CD4-positive, alpha-beta T cell treated with Interleukin-1 beta for 1 hour (primary cell): ENCODE measurements at places on chromosomes 12 and 14.

DNA sequence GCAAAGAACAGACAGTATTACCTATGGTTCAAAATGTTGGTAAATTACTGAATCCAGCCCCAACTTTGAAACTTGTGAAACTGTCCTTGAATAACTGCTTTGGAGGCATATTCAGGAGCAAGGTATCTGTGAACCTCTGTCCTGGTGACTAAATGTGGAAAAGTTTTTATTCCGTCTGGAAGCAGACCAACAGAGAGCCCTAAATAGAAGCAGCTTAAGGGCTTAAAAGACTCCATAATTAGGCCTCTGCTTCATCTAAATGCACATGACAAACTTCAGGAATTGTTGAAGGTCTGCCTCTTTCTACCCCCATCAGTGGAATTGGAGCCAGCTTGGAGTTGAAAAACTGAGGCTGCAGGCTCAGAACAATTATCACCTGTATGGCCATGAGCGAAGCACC is 276.5 kb downstream of the KCNH5 start:
- DNase-seq = no peak

- peak; percentile 43 for DNase-seq
Measured at GRCh38 chr14:97707603-97708002, 910.4 kb downstream of the VRK1 start.

DNA sequence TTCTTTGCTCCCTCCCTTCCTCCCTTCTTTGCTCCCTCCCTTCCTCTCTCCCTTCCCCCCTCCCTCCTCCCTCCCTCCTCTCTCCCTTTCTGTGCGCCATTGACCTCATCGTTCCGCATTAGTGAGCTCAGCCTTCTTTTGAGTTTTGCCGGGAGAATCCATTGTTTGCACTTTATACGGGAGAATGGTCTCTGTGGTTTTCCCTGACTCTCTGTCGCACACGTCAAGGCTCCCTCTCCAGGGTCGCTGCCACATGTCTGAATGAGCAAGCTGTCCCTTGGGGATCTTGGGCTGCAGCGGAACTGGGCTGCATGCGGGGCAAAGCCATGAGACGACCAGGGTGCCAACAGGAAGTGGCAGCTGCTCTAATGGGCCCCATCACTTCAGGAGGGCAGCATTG is 118.5 kb downstream of the GLT1D1 start:
- no peak for DNase-seq

DNA sequence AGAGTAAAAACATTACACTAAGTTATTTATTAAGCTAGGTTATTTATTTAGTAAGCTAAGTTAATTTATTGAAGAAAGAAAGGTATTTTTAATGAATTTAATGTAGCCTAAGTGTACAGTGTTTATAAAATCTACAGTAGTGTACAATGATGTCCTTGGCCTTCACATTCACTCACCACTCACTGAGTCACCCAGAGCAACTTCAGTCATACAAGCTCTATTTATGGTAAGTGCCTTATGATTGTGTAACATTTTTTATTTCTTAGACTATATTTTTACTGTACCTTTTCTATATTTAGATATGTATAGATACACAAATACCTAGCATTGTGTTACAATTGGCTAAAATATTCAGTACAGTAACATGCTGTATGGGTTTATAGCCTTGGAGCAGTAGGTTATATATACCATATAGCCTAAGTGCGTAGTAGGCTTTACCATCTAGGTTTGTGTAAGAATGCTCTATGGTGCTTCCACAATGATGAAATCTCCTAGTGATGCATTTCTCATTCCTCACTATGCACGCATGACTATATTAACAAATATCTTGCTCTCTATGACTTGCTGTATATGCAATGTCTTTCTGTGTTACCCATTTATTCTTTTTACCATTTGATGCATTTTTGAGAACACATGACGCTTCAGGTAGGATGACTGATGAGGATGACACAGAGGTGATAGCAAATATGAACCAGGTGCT is 309.6 kb upstream of the ATXN7L3B start:
- no peak for DNase-seq

DNA sequence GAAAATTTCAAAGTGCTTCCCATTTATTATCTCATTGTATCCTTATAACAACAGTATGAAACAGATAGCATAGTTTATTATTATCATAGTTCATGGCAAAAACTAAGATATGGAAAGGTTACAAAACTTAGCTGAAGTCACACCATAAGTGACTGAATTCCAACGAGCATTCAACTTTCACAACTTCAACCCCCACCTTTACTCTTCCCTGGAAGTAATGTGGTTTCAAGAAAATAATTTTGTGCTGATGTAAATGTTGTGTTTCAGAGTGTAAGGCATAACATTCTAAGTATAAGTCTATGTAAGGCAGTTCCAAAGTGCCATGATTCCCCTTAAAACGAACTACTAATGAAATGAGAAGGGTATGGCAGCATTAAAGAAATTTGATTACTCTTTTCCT is 454.5 kb downstream of the BCAT1 start:
- no peak for DNase-seq

GRCh38 chr14:61342486-61342885 is 21.1 kb downstream of the PRKCH start:
- DNase-seq = peak; percentile 87

- peak; percentile 83 for DNase-seq
Measured at GRCh38 chr14:100108042-100108825, 43.0 kb downstream of the EVL start.

DNA sequence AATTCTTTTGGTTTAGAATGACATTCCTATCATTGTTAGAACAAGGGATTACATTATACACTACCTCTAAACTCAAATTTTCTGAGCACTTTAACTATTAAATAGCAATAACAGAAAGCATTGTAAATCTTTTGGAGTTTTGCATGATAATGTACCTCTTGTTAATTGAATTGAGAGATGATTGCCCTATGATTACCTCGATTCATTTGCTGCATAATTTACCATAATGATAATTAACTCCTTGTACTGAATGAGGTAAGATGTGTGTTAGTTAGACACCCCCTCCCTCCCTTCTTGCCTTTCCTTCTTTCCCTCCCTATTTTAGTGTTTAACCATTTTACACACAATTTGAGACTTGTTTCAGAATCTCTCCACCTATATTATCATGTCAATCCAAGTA is 469.2 kb downstream of the DIO2 start:
- DNase-seq = no peak

GRCh38 chr12:42284876-42285275 is 41.0 kb downstream of the ZCRB1 start:
- DNase-seq = no peak

DNA sequence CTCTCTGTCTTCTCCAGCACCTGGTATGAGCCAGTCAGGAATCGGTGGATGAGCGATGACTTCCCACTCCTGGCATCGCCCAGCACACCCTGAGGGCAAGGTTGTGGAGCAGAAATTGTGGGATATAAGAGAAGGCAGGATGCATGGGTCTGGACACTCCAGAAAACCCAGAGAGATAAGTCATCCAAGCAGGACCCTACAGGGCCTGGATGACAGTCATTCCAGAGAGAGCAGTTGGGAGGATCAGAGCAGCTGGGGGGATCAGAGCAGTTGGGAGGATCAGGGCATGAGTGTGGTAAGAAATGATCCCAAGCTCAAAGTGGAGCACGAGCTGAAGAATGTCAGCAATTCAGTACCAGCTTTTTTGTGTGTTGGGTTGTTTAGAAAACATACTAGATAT is 4.0 kb downstream of the AGAP2 start:
- DNase-seq = no peak

DNA sequence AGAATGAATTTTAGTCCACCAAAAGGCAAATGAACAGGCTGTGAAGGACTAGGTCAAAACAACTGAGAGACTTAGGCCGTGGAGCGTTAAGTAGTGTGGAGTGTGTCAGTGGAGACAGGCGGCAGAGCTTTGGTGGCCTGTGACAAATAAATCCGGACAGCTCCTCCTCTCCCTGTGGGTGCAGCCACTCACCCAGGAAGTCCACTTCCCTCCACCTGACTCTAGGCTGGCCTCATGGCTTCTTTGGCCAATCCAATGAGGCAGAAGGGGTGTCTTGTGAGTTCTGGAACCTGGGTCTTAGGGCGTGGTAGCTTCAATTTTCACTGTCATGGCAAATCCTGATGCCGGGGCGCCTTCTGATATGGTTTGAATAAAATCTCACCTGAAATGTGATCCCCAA is 180.9 kb upstream of the C14orf180 start:
- DNase-seq = no peak

- DNase-seq = no peak
Measured at GRCh38 chr12:64218597-64218996, 3.5 kb downstream of the KICS2 start.

- no peak for DNase-seq
Measured at GRCh38 chr12:112087055-112087850, 21.3 kb downstream of the NAA25 start.

DNA sequence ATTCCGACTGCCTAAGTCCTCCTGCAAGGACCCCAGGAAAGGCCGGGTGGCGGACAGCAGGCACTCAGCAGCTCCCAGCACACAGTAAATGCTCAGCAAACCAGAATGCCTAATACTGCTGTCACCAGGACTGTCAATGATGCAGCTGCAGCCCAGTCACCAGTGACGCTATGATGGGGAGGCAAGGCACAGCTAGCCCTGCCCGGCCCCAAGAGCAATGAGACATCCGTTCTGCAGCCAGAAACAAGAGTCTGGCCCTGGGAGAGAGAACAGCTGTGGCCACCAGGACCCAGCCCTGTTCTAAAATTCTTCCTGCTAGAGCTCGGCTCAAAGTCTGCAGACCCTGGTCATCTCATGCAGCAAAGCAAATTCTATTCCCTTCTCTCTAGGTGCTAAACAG is 69.8 kb downstream of the NCOR2 start:
- no peak for DNase-seq

- DNase-seq = no peak
Measured at GRCh38 chr14:105107781-105108515, 42.7 kb upstream of the GPR132 start.

- DNase-seq = no peak
Measured at GRCh38 chr14:23137813-23138535, 18.9 kb upstream of the CEBPE start.

DNA sequence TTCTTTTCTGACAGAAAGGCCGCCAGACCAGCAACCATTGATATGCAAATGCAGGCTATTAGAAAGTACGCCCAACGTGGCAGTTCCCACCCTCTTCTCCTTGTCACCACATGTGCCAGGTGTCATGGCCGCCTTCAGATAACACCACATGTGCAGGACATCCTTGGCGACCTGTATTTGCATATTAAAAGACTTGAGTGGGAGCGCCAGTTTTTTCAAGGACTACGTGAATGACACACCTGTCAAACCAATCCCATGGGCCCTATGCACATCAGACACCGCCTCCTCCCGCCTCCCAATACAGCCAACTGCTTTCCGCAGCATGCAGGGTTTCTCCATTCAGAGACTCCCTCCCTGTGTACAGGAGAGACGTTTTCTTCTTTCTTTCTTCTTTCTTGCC is 318.6 kb upstream of the FAR2 start:
- DNase-seq = no peak

DNA sequence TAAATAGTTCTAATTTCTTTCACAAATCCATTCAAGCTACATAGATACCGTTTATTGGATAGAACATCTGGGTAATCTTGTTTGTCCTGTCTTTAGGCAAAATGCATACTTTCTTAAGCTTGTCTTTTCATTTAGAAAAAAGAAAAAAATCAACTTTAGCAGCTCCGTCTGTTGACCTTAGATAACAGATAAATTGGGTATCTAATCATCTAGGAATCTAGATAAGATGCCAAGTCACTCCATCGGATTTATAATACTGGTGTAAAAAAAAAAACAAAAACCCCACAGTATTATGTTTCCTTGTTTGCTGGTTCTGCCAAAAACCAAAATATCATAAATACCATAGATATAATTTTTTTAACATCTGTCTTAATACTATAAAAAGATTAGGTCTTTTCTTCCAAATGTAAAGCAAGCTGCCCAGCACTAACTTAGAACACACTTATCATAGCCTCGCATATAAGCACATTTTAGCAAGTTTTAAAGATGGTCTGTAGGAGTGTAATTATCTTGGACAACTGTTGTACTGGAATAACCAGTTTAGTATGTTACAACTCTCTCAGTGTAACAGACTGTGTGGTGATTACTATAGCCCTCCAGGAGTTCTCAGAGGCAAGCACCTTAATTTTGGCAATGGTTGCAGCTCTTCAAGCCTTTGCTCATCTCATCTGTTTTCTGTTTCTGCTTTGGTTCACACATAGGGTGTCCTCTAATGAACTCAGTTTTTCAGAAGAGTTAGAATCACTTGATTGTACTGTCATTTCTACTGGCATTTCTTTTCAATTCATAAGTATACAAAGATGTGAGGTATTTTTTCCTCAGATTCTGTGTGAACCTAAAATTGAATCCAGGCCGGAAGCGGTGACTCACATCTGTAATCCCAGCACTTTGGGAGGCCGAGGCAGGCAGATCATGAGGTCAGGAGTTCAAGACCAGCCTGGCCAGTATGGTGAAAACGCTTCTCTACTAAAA is 83.1 kb downstream of the ANO6 start:
- no peak for DNase-seq

DNA sequence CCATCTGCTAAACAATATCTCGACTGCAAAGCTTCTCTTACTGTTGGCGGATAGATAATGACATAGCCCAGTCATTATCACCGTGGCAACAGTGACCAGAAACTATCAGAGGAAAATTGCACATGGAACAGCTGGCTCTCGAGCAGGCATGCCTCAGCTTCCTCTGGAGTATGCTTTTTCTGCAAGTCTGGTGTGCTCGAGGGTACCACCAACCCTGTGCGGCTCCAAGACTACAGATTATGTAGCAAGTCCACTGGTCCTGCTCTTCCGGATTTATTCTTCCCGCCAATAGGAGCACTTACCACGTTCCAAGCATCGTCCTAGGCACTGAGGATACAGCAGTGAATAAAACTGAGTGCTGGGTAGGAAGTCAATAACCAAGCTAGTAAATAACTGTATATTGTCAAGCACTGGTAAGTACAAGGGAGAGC is 1.4 kb upstream of the GLRX5 start:
- DNase-seq = no peak

- DNase-seq = no peak
Measured at GRCh38 chr12:30746190-30746589, 8.6 kb downstream of the CAPRIN2 start.

DNA sequence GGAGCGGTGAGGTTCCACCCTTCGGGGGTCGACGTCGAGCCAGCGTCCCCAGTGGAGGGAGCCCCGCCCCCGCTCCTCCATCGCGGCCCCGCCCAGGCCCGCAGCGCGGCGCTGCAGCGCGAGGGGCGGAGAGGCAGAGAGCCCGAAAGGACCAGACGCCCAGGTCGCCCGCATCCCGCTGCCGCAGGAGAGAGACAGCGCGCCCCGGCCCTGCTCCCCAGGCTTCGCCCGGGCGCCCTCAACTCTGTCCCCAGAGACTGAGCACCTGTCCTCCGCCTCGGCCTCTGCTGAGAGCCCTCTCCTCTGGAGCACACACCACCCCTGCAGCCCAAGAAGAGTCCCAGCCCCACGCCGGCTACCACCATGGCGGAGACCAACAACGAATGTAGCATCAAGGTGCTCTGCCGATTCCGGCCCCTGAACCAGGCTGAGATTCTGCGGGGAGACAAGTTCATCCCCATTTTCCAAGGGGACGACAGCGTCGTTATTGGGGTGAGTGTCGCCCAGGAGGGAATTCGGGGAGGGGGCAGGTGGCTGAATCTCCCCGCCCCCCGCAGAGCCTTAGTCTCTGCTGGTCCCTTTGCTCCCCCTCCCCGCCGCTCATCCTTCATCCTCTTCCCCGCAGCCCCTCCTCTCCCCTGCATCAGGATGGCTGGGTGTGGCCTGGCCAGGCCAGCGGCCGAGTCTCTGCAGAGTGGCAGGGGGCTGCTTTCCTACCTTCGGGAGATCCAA is at the start of gene KIF5A:
KIF5A (plus strand) TSS at position 136 of the 732 bp plus-strand sequence; CDS start at position 364, 228 bp downstream.
- DNase-seq = peak; percentile 55
